G401 (cell line): ENCODE measurements at places on chromosomes 6 and 20. TPM values are rescaled to one million over a fixed set of nuclear protein-coding genes. Genes with fewer than 3 reads are reported as not detected.

CLDN20 gene
- not detected in 2 replicates for total RNA-seq

SMOC2 gene
- total RNA-seq: 0.20 and 1.1 TPM in 2 replicates

SLC22A23 gene
- 0.12 and 0.20 TPM in 2 replicates for total RNA-seq

PCSK2 gene
- not detected in 2 replicates for total RNA-seq

GRCh38 chr6:17615794-17616193 is 15.7 kb downstream of the FAM8A1 start:
- DNase-seq: no peak

- DNase-seq: no peak
These were observed 124.3 kb downstream of the GRM1 start for GRCh38 chr6:146153040-146153758.

DNA sequence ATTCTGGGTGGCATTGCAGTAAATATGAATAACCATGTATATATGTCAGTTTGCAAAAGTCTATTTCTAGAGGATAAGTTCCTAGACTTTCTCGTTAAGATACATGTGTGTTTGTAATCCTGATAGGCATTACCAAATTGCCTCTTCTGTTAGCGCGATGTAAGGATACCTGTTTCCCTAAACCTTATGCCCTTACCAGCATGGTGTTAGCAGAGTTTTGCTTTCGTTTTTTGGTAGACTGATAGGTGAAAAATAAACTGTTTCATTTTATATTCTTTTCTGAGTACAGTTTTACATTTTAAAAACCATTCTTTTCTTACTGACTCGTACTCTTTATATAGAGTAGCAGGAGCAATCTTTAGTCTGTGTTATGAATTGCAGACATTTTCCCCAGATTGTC is 32.3 kb downstream of the SNX9 start:
- no peak for DNase-seq

GRCh38 chr6:14462135-14462534 is 344.6 kb downstream of the CD83 start:
- DNase-seq: no peak

GRCh38 chr6:6545616-6546317 is 42.8 kb upstream of the LY86 start:
- DNase-seq: peak; percentile 40

- no peak for DNase-seq
These were observed 52.3 kb downstream of the MOCS1 start for GRCh38 chr6:39881851-39882530.

DNA sequence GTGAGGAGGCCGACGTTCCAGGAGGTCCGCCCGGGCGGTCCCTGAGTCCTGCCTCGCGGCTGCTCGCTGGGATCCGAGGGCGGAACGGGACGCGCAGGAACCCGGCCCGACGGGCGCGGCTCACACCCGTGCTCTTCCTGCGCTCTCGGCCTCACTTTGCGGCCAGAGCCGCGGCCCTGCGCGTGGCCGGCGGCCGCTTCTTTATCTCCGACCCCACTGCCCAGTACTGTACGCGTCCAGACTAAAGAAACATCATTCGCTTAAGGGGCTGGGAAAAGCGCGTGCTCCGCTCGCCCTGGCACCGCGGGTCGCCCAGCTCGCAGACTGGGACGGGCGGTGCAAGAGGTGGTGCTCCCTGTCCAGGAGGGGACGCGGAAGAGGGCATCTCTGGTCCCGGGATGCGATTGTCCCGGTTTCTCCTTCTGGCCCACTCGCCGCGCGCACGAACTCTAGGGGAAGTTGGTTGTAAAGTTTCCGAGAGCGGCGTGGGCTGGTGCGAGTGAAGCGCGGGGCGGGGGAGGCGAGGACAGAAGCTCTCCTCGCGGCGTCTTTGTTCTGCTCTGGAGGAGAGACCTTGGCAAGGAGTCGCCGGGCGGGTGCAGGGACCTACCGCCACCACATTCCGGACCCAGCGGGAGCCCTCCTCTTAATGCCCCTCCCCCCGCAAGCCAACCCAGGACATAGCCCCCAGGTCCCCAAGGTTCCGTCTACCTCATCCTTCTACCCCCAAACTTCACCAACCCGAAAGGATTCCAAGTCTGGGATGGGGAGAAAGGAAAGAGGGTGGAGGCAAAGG is 71.0 kb downstream of the SOX4 start:
- no peak for DNase-seq

GRCh38 chr6:30645989-30646388 is 944 bp upstream of the C6orf136 start:
- DNase-seq: peak; percentile 10

GRCh38 chr6:118316796-118317384 is 231.2 kb upstream of the PLN start:
- DNase-seq: no peak

DNA sequence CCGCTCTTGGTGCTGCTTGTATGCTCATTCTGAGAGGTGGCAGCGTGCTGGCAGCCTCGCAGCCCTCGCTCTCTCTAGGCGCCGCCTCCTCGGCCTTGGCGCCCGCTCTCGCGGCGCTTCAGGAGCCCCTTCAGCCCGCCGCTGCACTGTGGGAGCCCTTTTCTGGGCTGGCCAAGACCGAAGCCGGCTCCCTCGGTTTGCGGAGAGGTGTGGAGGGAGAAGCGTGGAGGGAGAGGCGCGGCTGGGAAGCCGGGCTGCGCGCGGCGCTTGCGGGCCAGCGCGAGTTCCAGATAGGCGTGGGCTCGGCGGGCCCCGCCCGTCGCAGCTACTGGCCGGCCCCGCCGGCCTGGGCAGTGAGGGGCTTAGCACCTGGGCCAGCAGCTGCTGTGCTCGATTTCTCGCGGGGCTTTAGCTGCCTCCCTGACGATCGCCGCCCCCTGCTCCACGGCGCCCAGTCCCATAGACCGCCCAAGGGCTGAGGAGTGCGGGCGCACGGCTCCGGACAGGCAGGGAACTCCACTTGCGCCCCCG is 19.5 kb upstream of the FAM8A1 start:
- peak; percentile 69 for DNase-seq

GRCh38 chr6:131717836-131718542 is 7.2 kb upstream of the CTAGE9 start:
- no peak for DNase-seq

GRCh38 chr6:137165375-137166246 is 7.8 kb downstream of the IL22RA2 start:
- no peak for DNase-seq

- DNase-seq: no peak
These were observed 80.2 kb upstream of the ASF1A start for GRCh38 chr6:118813775-118814174.

DNA sequence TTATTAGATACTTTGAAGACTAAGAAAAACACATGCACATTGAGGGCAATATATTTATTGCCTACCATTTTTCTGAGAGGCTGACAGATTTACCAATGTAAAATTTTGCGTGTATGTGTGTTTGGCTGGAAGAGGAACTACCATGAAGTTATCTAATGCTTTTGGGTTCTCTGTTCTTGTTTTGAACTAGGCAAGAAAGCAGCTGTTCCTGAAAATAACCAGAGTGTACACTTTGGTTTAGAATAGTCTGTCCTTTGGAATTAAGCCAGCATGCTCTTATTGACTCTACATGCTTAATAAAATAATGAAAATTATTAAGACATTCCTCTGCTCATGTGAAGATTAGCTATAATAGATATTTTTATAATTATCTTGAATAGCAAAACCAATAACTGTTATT is 129.2 kb downstream of the MYB start:
- peak; percentile 20 for DNase-seq

DNA sequence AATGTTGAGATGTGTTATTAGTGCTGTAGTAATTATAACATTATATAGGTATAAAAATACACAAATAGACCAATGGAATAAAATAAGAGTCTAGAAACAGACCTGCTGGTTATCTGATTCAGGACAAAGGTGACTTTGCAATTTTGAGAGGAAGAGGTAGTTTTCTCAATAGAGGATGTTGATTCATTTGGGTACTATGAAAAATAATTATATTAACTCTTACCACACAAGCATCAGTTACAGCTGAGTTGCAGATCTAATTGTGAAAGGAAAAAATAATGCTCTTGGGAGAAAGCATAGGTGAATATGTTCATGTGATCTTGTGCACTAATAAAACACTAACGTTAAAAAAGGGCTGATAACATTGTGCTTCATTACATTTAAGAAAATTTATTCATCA is 103.0 kb downstream of the BCKDHB start:
- DNase-seq: no peak

DNA sequence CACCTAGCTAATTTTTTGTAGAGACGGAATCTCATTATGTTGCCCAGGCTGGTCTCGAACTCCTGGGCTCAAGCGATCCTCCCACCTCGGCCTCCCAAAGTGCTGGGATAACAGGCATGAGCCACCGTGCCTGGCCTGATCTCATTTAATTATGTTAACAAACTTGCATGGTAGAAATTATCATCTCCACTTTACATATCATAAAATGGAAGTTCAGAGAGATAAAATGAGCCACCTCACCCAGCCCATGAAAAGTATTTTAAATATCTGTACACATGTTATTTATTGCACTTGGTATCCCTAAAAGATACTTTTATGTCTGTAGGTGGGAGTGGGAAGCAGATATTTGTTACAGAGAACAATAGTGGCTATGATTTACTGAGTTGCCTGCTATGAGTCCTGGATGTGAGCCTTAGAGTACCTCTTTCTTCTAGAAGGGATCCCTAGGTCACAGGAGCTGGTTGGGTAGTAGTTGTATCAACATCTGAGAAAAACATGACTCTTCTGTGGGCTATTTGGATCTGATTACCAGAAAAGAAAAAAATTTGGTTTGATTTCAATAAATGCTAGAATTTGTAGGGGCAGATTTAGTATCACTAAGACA is 52.4 kb upstream of the EIF2S2 start:
- no peak for DNase-seq

DNA sequence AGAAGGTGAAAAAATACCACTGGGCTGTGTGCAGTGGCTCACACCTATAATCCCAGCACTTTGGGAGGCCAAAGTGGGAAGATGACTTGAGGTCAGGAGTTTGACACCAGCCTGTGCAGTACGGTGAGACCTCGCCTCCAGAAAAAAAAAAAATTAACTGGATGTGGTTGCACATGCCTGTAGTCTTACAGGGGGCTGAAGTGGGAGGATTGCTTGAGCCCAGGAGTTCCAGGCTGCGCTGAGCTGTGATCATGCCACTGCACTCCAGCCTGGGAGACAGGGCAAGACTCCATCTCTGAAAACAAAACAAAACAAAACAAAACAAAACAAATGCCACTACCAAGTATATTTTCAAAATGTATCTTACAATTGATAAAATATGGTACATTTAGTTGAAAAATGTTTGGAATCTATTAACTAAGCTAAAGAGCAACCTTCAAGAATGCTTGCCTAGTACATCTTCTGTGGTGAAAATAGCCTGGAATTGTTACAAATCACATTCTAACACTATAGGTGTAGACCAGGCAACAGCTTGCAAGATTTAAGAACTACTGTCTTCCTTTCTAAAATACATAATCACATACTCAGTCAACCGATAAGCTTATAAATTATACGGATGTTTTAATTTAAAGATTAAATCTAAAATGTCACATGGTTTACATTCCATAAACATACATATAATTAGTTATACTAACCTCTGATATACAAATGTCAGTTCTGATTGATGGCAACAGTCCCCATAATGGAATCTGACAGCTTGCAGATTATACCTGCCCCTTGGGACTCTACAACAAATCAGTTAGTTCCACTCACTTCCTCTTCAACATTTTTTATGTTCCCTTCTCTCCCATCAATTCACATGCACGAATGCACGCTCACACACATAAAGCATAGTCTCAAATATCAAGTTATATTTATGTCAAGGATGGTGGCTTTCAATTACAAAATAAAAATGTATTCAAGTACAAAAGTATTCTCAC is 150.8 kb downstream of the ASCC3 start:
- DNase-seq: no peak

- no peak for DNase-seq
These were observed 15.0 kb downstream of the ADNP start for GRCh38 chr20:50916257-50916656.

- DNase-seq: no peak
These were observed 278.2 kb downstream of the CLIC5 start for GRCh38 chr6:45737331-45738056.

DNA sequence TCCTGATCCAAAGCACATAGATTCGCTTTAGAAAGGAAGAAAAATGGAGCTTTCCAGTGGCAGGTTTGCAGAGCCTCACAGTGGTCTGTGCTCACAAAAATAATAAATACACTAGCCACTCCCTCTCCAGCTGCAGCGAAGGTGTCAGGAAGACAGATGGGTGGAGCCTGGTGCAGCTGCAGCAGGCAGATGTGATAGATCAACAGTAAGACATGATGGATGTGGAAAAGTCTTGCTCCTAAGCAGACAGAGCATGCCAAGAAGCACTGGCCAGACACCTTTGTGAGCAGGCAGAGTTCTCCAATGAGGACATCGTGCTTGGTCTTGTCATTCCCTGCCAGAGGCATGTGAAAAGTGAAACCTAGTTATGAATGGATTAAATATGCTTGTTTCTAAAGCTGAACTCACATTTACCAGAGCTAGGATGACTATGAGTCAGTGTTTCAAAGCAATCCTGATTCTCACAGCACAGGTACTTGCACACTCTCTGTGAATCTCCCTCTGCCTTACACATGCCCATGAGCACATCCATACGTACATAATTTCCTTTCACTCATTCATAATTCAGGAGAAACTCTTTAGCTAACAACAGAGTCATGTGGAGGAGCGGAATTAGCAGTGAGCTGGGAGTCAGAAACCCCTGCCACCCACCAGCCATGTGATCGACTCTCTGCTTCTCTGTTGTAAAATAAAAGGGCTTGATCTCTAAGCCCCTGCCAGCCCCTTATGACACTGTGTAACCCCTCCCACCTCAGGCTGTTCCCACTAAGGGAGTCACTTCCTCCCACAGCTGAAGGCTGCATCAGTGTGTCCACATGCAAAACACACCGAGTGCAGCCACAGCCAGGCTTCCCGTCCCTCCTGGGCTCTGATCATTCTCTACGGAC is 111.2 kb downstream of the SCML4 start:
- DNase-seq: no peak

- peak; percentile 69 for DNase-seq
These were observed 241 bp upstream of the CFAP206 start for GRCh38 chr6:87407561-87407900.
